Panc1 (cell line): ENCODE measurements at places on chromosomes 12 and 14. TPM values are rescaled to one million over a fixed set of nuclear protein-coding genes. Genes with fewer than 3 reads are reported as not detected.

DNA sequence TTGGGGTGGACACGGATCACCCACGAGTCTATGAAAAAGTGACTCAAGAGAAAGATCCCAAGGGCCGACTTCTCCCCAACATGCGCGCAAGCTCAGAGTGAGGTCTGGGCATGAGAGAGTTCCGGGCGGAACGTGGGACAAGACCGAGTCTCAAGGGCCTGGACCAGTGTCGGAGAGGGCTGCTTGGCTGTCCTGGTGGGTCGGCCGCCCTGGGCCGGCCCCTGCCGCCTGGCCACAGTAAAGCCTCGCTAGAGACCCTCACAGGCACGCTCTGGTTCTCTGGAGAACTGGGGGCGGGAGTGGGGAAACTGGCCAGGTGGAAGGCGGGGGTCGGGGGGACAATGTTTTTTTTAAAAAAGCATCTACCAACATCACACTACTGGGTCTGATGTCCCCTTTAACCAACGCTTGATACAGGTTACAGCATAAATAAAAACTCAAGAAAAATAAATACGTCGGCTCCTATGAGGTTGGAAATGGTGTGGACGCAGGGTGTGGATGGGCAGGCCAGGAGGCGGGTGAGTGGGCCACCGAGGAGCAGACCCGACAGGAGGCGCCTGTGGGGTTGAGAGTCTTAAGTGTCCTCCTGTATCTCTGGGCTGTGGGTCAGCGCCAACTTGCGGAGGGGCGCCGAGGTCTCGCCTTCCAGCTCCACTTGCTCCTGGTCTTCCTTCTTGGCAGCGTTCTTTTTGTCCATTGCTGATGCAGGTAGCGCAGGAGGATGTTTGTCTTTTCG lies 74.7 kb downstream of the KLHL28 start:
- DNase-seq = no peak
- no peaks in the 10 kb centered on the region for H3K36me3 ChIP-seq
- H3K27me3 ChIP-seq = no peaks in the 10 kb centered on the region
- H3K4me3 ChIP-seq = no peak overlapping the region
- no peak overlapping the region for H3K27ac ChIP-seq

GRCh38 chr12:91276509-91276908 lies 93.9 kb upstream of the DCN start:
- H3K27ac ChIP-seq = no peak overlapping the region
- no peaks in the 10 kb centered on the region for H3K4me1 ChIP-seq
- no peaks in the 10 kb centered on the region for H3K27me3 ChIP-seq
- no peak for DNase-seq

- no peak for DNase-seq
- H3K27ac ChIP-seq = no peak overlapping the region
- peaks cover 10% of the 10 kb centered on the region; the same call in 1 of the 2 replicates for H3K27me3 ChIP-seq
- H3K4me3 ChIP-seq = no peak overlapping the region
- H3K36me3 ChIP-seq = no peaks in the 10 kb centered on the region
These were observed 382.3 kb downstream of the ALG10 start for GRCh38 chr12:34404377-34405285.

DNA sequence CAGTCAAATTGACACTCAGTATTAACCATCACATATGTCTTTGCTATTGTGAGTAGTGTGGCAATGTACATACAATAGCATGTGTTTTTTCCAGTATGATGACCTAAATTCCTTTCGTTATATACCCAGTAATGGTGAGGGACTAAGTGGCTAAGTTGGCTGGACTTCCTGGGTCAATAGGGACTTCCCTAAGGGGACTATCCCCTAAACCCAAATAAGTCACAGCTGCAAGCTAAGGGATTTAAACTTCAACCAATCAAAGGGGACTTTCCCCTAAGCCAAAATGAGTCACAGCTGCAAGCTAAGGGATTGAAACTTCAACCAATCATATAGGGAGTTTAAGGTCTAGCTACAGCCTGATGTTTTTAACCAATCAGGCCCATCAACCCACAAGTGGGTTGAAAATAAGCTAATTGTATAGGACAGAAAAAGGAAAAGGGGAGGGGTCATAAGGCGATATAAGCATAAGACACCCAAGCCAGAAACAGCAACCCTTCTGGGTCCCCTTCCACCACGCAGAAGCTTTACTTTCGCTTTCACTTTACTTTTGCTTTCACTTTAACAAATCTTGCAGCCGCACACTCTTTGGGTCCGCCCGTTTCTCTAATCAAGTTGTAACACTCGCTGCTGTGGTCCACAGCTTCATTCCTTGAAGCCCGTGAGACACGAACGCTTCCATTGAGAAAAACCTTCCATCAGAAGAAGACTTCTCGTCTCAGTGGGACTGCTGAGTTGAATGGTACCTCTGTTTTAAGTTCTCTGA lies 404.4 kb downstream of the FLRT2 start:
- peak overlapping the region; percentile 41 for H3K4me3 ChIP-seq
- no peaks in the 10 kb centered on the region for H3K36me3 ChIP-seq
- no peaks in the 10 kb centered on the region for H3K4me1 ChIP-seq
- DNase-seq = peak; percentile 42

DNA sequence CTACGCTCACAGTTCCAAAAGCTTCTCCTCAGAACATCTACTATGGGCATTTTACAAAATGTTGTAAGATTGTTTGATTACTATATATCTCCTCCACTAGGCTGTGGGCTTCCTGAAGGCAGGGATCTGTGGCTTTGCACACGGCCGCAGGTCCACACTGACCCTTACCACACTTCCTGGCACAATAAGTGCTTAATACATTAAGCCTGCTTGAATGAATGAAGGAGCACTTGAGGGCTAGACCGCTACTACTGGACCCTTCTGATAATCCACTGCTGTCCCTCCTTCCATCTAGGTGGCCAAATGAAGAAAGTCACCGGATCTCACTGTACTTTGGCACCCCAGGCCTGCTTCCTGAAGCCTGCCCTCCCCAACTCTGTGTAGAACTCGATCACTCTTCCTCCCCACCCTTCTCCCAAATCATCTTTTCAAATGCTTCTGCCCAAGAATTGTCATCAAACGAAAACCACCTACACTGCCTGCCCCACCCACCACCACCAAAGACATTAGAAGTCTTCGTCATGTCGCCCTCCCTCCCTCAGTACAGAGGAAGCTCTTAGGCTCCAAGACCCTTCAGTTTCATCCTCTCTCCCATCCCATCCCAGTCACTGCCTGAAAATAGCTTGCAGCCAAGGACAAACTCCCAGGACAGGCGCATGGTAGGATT lies 596 bp upstream of the ZBTB39 start:
- H3K27ac ChIP-seq = peak overlapping the region; percentile 57; the same call in 1 of the 2 replicates
- peaks cover 3% of the 10 kb centered on the region; the same call in 1 of the 2 replicates for H3K36me3 ChIP-seq
- no peaks in the 10 kb centered on the region for H3K27me3 ChIP-seq
- no peak for DNase-seq

GRCh38 chr14:64463195-64463594 lies 2.1 kb upstream of the AKAP5 start:
- peaks cover 2% of the 10 kb centered on the region; the same call in 1 of the 2 replicates for H3K4me1 ChIP-seq
- H3K27me3 ChIP-seq = no peaks in the 10 kb centered on the region
- H3K4me3 ChIP-seq = no peak overlapping the region
- no peak for DNase-seq
- no peak overlapping the region for H3K27ac ChIP-seq

DNA sequence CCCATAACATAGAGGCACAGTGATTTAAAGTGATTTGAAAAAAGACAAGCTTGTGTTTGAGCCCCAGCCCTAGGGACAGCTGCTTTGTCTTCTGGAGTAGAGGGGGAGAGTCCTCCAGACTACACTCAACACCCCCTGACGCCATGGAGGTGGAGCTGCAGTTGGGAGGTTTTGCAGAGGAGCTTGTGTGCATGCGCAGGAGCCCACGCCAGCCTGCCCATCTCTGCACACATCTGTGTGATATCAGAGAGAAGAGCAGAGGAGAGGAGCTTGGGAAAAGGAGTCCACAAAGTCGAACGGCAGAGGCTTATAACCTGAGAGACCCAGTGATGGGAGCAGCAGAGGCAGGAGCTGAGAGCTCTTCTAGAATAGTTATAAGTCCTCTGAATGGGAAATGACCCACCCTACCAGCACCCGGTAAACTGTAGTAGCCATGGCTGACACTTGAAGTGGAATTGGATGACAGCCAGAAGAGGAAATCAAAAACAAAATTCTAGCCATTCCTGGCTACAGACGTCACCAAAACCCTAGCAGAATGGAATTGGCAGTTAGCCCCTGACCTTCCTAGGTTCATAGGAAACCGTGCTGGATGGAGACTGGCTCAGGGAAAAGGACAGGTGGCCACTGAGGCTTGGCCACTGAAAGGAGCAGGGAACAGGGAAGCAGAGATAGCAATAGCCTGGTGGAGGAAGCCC lies 185.1 kb upstream of the VASH1 start:
- no peak overlapping the region for H3K27ac ChIP-seq
- no peaks in the 10 kb centered on the region for H3K36me3 ChIP-seq
- H3K4me1 ChIP-seq = no peaks in the 10 kb centered on the region
- no peaks in the 10 kb centered on the region; the same call in 1 of the 2 replicates for H3K27me3 ChIP-seq
- no peak for DNase-seq

DNA sequence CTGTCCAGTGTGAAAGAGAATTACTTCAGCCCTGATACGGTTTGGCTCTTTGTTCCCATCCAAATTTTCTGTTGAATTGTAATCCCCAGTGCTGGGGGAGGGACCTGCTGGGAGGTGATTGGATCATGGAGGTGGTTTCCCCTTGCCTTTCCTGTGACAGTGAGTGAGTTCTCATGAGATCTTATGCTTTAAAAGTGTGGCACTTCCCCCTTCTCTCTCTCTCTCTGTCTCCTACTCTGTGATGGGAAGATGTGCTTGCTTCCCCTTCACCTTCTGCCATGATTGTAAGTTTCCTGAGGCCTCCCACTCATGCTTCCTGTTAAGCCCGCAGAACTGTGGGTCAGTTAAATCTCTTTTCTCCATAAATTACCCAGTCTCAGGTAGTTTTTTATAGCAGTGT lies 5.5 kb upstream of the SLC15A5 start:
- no peak overlapping the region for H3K27ac ChIP-seq
- H3K4me1 ChIP-seq = no peaks in the 10 kb centered on the region
- H3K27me3 ChIP-seq = no peaks in the 10 kb centered on the region
- no peak for DNase-seq
- no peak overlapping the region for H3K4me3 ChIP-seq

DNA sequence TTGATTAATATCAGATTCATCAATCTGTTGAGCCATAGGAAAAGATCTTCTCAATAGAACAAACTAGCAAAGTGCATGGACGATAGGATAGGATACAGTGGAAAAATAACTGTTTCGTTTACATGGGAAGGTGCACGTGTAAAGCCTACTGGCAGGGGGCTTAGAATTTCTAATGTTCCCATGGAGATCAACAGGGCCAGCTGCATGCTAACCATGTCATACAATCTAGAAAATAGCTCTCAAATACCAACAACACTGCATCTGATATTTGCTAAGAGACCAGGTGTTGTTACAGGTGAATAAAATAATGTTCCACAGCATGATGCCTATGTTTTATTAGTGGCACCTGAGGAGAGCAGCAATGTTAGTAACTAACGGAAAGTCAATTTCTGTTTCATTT lies 72.5 kb downstream of the ACSS3 start:
- no peak for DNase-seq
- no peaks in the 10 kb centered on the region for H3K36me3 ChIP-seq
- H3K27ac ChIP-seq = no peak overlapping the region

DNA sequence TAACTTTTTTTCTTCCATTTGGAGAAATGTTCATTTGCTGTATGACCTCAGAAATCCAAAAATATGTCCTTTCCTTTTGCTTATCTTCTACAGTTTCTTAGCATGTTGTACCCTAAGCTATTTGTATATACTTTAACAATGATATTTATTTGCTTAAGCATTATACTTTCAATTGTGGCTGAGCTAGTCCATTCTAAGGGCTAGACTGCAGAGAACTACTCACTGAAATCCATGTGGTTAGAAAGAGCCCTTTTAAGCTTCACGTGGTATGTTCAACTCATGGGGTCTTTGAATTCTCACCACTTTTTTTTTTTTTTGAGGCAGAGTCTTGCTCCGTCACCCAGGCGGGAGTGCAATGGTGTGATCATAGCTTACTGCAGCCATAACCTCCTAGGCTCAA lies 122.5 kb downstream of the HMGA2 start:
- peak overlapping the region; percentile 96 for H3K27ac ChIP-seq
- H3K36me3 ChIP-seq = no peaks in the 10 kb centered on the region
- H3K4me1 ChIP-seq = peaks cover 84% of the 10 kb centered on the region
- DNase-seq = no peak
- no peak overlapping the region for H3K4me3 ChIP-seq

DNA sequence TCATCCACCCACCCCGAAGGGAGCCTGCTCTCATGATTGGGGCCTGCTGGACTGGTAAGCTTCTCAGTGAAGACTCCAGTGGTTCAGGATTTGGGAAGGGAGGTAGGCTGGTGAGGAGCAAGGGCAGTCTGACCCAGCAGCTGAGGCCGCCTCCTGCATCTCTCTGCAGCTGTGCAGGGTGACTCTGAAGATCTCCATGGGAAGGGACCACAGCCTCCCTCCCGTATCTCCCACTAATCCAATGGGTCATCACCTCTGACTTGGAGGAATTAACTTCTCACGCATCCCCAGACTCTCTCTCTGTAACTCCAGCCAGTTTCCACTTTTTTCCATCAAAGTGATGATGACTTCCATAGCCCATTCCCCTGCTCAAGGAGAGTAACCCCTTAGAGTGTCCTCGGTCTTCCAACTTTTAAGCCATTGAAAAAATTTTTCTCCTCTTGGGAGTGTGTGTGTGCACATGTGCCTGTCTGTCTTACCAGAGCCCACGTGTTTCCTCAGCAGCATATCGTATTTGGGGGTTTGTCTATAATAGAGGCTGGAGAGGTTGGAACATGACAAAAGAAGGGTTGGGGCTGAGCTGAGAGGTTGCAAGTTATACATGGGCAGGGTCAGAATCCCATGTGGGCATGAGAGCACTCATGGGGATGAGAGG lies 11.3 kb downstream of the CLSTN3 start:
- H3K27me3 ChIP-seq = no peaks in the 10 kb centered on the region
- no peak overlapping the region for H3K27ac ChIP-seq
- no peak overlapping the region for H3K4me3 ChIP-seq
- H3K36me3 ChIP-seq = no peaks in the 10 kb centered on the region
- DNase-seq = no peak
- H3K4me1 ChIP-seq = no peaks in the 10 kb centered on the region

DNA sequence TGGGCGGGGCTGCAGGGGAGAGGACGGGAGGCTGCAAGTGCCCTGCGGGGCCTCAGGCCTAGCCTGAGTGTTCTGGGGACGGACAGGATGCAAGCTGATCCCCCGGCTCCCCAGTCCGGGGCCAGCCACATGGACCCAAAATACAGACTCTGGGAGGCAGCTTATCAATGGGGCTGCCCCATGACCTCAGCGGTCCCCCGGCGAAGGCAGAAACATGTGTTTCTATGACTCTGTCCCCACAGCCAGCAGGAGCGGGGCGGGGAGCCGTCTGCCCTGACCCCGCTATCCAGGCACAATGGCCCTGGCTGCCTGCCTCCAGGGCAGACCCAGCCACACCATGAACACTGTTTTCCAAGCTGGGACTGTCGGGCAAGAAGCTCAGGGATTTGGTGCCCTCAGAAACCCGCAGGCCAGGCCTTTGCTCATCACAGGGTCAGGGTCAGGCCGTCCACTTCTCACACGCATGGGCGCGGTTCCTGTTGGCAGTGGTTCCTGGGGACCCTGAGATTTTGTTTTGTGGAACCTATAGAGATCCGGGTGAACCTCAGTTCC lies 75.0 kb downstream of the RFLNA start:
- H3K36me3 ChIP-seq = peaks cover 7% of the 10 kb centered on the region
- no peak for DNase-seq
- H3K27ac ChIP-seq = peak overlapping the region; percentile 86
- no peak overlapping the region for H3K4me3 ChIP-seq
- H3K27me3 ChIP-seq = no peaks in the 10 kb centered on the region
- peaks cover 81% of the 10 kb centered on the region for H3K4me1 ChIP-seq

- no peak for DNase-seq
- no peaks in the 10 kb centered on the region for H3K36me3 ChIP-seq
- H3K27me3 ChIP-seq = peaks cover 5% of the 10 kb centered on the region
- H3K27ac ChIP-seq = no peak overlapping the region
- H3K4me1 ChIP-seq = no peaks in the 10 kb centered on the region
- no peak overlapping the region for H3K4me3 ChIP-seq
These were observed 65.4 kb upstream of the RIC8B start for GRCh38 chr12:106709068-106709511.

Gene PLBD2
- 69.7 TPM for total RNA-seq
